ENCODE measurements at places on chromosomes 4 and X.

DNA sequence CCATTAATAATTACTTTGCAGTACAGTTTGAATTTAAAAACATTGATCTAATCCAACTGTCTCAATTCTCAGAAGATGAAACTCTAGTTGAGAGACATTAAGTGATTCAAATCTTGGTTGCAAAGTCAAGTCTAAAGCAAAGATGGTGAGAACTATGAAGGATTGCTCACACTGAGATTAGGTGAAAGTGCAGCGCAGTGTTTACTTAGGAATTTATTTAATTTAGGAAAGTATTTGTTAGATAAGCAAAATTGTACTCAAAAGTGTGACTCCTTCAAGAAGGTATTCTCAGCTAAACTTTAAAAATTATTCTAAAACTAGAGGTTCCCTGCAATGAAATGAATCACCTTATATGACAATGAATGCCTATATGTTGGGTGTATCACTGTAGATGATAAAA lies 454.9 kb downstream of the PDGFC start:
- DNase-seq, result no peak

- no peak for DNase-seq
Observed at GRCh38 chr4:1556541-1557220, 127.4 kb downstream of the FAM53A start.

GRCh38 chr4:17567271-17567670 lies 9.7 kb upstream of the LAP3 start:
- no peak for DNase-seq

- no peak for DNase-seq
Observed at GRCh38 chrX:110218591-110218990, 99.3 kb downstream of the AMMECR1 start.

DNA sequence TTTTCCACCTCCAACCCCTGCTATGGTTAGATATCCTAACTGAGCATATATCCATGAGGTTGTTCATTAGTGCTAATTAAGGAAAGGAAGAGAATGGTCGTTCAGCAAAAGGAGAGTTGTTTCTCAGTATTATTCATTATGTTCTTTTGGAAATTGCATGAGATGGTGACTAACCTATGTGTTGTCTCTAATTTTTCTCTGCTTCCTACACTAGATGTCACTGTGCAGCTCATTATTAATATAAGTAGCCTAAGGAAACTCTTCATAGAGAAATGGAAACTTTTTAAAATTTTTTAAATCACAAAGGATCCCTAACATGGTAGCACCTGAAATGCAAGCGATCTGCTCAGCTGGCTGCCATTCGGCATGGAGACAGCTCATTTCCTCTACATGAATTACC lies 67.7 kb upstream of the FAM9A start:
- DNase-seq, result no peak

DNA sequence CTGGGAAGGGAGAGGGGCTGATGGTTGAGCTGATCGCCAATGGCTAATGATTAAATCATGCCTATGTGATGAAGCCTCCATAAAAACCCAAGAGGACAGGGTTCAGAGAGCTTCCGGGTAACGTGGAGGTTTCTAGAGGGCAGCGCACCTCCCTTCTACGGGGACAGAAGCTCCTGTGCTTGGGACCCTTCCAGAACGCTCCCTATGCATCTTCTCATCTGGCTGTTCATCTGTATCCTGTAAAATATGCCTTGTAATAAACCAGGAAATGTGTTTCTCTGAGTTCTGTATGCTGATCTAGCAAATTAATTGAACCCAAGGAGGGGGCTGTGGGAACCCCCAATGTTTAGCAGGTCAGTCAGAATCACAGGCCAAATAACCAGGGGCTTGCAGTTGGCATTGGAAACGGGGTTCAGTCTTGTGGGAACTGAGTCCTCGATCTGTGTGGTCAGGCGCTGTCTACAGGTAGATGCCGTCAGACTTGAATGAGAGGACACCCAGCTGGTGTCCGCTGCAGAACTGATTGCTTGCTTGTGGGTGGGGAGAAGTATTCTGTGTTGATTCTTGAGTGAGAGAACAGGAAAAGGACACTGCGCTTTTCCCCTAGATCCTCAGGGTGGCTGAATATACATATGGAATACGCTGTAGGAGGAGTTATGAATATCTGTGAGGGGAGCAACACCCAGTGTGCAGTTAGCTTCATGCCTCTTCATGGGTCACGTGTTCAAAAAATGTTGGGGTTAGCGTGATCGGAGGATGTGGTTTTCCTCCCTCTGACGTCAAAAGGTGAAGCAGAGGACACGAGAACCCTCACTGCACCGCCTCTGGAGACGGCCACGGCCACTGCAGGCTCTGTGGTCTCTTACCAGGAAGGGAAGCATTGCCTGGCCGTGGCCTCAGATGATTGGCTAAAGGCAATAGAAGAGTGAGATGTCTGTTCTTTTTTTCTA lies 29.2 kb downstream of the HTT-AS start:
- DNase-seq, result no peak

- DNase-seq, result no peak
Observed at GRCh38 chr4:161991811-161992210, 172.0 kb downstream of the FSTL5 start.

DNA sequence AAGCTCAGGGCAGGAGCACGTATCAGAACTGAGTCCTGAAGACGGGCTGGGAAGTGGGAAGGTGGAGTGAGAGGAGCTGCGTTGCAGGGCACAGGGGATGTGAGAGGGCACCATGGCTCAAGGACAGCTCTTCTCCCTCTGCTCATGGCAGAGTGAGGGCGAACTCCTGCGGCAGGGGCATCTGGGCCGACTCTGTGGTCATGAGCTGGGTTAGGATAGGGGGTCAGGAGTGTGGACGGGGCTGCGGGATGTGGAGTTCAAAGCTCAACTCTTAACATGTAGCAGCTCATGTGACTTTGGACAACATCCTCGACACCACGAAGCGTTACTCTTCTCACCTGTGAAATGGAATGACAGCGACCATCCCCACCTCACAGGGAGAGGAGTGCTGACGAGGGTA lies 19.4 kb upstream of the SORCS2 start:
- DNase-seq, result no peak

- no peak for DNase-seq
Observed at GRCh38 chrX:155682834-155683233, 70.1 kb upstream of the TMLHE start.

DNA sequence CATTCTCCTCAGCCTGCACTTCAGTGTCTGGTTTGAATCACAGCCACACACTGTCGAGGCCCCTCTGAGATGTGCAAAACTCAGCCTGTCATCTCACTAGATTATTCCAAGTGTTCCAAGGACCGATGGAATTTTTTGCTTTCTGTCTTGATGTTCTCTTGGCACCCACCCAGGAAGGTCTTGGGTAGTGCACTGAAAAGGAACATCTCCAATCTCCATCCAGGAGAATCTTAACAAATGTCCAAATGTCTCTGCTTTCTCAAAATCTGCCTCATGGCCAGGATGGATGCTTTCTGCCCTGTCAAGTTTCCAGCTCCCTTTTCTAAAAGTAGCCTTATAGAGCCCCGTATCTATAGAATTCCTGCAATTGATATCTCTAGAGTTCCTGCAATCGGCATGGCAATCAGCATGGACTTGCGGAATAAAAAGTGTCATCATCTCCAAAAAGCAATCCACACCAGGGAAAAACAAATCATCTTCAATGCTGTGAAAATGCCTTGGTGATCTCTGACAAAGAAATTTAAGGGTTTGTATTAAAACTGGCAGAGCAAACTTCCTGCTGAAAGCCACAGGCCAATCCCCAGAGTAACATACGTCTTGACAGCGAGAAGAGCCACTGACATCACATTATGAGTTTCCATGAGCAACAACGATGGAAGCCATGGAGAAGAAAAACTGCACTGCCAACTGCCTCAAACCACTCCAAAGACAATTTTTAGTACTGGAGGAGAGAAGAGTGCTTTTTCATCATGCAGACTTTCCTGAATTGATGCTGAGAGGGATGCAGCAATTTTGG lies 215.3 kb upstream of the FAM9B start:
- DNase-seq, result no peak

DNA sequence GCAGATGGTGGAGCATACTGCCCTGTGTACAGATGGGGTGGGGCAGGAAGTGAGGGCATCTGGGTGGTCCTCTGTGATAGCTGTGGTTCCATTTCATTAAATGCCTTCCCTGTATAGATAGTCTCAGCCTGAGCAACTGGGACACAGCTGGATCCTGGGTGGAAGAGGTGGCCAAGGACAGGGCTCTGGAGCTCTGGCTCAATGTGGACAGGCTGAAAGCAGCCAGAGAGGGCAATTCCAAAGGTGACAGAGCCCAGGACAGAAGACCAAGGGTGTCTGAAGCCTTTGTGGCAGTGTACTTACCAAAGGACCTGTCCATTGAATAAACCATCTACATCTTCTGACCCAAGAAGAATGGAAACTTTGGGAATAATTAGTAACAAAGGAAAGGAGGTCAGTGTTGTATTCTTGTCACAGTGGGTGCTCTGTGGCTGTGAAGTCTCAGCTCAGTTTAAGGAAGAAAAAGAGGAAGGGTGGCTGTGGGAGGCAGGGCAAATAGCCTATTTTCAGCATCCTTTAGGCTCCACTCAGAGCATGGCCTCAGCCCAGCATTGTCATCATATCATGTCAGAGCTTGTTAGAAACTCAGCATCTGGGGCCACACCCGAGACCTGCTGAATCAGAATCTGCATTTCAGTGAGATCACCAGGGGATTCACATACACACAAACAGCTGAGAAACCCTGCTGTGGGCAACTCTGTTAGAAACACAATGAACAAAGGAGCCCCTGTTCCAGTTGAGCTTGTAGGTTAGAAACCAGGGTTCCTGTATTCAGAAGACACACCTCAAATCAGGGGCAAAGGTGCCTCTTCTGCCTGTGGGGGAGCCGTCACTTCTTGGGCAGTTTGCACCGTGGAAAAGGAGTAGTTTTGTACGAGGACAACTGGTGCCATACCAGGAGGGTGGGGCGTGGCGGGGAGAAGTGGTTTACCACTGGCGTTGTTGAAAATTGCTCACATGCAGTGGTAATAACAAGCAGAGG lies 168.6 kb downstream of the PTTG2 start:
- no peak for DNase-seq

DNA sequence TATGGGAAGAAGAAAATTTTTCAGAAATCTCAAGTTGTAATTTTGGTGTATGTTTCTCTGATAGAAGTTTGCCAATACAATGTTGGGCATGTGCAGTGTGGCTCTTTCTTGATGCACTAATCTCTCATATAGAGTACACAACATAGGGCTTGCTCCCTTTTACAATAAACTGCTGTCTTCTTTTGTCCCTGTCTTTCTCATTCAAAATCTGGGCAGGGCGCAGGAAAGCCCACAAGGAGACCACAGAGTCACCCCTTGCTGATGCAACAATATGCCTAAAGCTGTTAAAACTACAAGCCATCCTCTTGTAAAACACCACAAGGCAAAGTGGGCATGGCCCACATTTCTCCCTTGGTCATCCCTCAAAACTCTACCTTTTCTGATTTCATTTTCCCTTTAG lies 63.4 kb upstream of the TBC1D9 start:
- DNase-seq, result no peak

- DNase-seq, result no peak
Observed at GRCh38 chr4:52648836-52649235, 10.3 kb downstream of the USP46 start.

DNA sequence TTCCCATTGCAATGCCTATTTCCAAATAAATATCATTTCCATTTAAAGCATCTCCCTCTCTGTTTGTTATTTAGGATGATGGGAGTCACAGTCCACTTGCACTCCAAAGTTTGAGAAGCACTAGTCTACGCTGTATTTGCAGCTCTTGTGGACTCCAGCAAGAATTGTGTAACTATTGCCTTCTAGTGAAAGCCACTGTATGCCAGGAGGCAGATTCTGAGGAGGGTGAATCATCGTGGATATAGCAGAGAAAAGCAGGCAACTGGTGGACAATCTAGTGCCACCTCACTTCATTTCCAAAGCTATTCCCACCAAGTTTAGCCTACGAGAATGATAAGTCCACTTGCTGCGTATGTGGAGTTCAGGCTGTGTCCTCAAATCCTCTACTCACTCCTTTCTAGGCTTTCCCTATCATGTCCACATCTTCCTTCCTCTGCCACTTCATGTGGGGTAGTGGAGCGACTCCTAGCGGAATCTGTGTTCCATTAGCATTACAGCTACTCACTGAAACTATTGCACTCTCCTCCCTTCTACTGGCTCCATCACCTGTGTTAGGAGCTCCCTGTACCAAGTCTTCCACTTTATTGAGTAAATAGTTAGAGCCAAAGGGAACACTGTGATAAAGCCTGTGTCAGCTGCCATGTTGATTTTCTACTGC lies 501.8 kb upstream of the GALNT7 start:
- no peak for DNase-seq

DNA sequence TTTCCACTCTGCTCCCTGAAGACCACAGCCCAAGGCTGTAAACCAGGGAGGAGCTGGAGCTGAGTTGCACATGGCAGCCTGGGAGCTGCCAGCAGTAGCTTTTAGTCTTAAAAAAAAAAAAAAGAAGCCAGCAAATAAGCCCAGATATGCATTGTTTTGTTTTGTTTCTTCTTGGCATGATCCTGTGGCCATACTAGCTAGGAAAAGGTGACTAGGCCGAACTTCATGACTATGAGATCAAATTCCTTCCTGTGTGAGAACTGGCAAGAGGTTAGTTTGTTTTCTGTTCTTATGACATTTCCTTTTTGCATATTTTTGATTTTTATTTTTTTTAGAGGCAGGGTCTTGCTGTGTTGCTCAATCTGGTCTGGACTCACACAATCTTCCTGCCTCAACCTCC lies 323.3 kb downstream of the DCTD start:
- DNase-seq, result no peak

GRCh38 chrX:142186103-142186502 lies 19.0 kb downstream of the MAGEC2 start:
- no peak for DNase-seq

- no peak for DNase-seq
Observed at GRCh38 chrX:154091678-154092077, 5.8 kb downstream of the MECP2 start.

GRCh38 chr4:113935190-113935589 lies 44.3 kb downstream of the ARSJ start:
- no peak for DNase-seq

DNA sequence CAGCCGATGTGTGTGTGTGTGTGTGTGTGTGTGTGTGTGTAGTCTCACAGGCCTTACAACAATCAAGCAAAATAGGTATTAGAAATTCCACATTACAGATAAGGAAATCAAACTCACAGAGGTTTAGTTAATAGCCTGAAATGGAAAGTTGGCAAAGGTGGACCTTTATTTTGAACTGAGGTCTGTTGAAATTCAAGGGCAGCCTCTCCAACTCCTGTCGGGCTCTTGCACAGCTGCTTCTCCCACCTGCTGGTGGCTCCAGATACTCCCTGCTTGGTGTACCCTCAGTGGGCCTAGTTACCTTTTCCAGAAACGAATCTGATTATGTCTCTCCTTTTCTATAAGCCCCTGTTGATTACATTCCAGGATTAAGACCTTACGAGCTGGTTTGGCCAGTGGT lies 195.9 kb downstream of the MGST2 start:
- no peak for DNase-seq

GRCh38 chr4:17385403-17385802 lies 126.5 kb downstream of the QDPR start:
- no peak for DNase-seq

GRCh38 chr4:72744103-72744725 lies 175.2 kb upstream of the ADAMTS3 start:
- no peak for DNase-seq

GRCh38 chr4:41819621-41820020 lies 71.1 kb upstream of the PHOX2B start:
- DNase-seq, result no peak

Measured in NCI-H1048 (cell line).